ENCODE measurements at places on chromosomes 13 and 19.

- no peak for DNase-seq
Observed at GRCh38 chr19:35290381-35291127, 1.4 kb upstream of the MAG start.

DNA sequence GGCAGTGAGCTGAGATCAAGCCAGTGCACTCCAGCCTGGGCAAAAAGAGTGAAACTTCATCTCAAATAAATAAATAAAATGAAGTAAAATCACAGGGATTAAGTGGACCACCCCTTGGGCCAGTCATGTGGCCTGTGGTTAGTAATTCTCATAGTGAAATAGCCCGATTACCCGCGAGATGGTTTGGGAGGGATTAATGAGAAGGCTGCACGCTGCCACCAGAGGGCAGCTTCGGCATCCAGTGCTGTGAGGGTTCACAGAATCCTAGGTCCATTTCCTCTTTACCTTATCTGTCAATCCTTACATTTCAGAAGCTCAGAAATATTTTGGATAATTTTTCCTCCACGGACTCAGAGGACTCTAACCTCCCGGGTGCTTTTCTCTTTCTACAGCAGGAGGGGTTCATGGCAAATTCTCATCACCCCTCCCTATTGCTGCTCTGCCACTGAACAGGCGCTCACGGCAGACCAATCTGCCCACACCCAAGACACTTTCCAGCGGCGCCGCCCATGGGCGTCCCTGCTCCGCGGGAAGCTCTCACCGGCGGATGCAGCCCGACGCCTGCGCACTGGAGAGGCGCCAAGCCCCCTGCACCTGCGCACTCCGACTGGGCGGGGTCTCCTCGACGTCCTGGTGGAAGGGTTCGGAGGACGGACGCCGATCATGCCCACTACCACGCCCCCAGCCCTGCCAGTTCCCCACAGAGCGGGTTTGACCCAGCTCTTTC, 11.0 kb downstream of the ZNF835 start:
- DNase-seq, result no peak

DNA sequence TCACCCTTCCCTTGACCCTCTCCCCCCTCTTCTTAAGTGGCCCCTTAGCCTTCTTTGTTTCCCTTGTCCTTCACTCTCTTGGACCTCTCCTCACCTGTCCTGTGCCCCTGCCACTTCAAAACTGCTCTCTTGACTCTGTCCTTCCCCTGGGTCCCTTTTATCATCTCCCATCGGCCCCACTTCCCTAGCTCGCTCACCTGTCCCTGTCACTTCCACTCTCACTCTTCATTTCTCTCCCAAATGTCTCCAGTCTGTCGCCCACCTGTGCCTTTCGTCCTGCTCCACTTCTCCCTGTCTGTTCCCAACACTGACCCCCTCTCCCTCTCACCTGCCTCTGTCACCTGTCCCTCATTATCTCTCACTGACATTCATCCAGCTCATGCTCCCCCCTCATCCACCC, 699 bp downstream of the IFNL1 start:
- no peak for DNase-seq

- peak; percentile 93 for DNase-seq
Observed at GRCh38 chr13:43805071-43805468, 18.3 kb upstream of the ENOX1 start.

DNA sequence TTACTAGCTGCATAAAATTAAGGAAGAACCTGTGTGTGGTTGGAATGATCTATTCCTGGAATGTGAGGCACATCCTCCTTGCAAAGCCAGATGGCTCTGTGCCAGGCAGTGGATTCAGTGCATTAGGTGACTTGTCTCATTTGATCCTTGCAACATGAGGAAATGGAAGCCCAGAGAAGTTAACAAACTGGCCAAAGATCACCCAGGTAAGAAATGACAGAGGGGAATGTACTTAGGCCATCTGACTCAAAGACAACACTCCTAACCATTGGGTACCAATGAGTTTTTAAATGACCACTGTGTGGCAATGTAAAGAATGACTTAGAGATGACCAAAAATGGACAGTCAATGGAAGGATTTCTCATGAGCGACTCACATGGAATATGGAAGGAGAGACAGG, 114.2 kb upstream of the RXFP2 start:
- DNase-seq, result peak; percentile 71

GRCh38 chr13:51630288-51630615, 46.0 kb downstream of the WDFY2 start:
- peak; percentile 77 for DNase-seq

GRCh38 chr13:39251340-39251739, 213.1 kb downstream of the NHLRC3 start:
- DNase-seq, result no peak

DNA sequence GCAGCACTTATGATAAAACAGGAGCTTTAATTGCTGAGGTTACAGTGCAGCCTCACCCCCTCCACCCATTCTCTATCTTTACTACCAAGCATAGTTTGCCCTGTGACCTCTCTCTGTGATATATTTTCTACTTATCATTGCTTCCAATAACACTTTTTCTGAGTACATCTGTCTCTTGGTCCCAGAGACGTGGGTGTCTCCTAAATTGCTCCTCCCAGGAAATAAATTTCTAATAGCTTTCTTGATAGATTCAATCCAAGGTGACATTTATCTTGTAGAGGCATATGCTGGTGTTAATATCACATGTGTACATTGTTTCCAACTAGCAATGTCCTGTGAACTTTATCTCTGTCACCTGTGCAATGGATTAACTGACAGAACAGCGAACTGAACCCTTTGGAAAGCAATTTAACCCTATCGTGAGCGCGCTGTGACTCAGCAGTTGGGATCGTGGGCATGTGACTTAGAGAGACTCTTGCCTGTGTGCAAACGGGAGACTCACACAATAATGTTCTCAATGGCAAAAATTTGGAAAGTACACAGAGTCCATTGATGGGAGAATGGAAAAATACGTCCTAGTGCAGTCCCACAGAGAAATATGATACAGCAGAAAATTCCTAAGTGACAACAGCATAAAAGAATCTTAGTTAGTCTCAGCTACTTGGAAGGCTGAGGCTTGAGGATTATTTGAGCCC, 7.0 kb upstream of the MAP2K2 start:
- peak; percentile 89 for DNase-seq

- no peak for DNase-seq
Observed at GRCh38 chr19:32241932-32242710, 103.3 kb upstream of the ZNF507 start.

All from fibroblast of skin of back (primary cell).